ENCODE measurements at places on chromosomes 13 and 19.

DNA sequence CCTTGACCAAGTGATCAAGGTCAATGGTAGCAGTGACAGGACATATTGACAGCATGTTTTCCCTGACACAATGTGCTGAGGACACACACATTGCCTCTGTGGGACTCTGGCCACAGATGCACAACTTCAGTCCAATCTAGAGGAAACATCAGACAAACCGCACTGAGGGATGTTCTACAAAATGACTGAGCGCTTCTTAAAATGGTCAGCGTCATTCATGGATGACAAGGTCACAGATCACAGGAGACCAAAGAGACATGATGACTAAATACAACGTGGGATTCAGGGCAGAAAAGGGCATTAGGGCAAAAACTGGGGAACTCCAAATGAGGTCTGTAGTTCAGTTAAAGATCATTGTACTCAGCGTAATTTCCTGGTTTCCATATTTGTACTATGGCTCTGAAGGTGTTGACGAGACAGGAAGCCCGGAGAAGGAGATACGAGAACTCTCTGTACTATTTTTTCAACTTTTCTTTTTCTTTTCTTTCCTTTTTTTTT, 20.6 kb downstream of the PBX4 start:
- DNase-seq: peak; percentile 34

- no peak for DNase-seq
Measured at GRCh38 chr13:51739027-51739764, 64.8 kb downstream of the DHRS12 start.

- DNase-seq: no peak
Measured at GRCh38 chr19:4361152-4362046, 18.0 kb downstream of the MPND start.

- DNase-seq: no peak
Measured at GRCh38 chr13:26699197-26699490, 61.4 kb downstream of the GPR12 start.

- DNase-seq: no peak
Measured at GRCh38 chr13:28485551-28485950, 9.4 kb downstream of the FLT1 start.

DNA sequence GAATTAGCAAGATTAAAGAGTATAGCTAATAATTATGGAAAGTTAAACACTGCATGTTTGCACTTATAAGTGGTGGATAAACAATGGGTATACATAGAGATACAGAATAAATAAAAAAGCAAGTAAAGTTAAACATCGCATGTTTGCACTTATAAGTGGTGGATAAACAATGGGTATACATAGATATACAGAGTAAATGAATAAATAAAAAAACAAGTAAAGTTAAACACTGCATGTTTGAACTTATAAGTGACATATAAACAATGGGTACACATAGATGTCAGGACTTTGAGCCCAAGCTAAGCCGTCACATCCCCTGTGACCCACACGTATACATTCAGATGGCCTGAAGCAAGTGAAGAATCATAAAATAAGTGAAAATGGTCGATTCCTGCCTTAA, 1533.3 kb upstream of the SPRY2 start:
- no peak for DNase-seq

DNA sequence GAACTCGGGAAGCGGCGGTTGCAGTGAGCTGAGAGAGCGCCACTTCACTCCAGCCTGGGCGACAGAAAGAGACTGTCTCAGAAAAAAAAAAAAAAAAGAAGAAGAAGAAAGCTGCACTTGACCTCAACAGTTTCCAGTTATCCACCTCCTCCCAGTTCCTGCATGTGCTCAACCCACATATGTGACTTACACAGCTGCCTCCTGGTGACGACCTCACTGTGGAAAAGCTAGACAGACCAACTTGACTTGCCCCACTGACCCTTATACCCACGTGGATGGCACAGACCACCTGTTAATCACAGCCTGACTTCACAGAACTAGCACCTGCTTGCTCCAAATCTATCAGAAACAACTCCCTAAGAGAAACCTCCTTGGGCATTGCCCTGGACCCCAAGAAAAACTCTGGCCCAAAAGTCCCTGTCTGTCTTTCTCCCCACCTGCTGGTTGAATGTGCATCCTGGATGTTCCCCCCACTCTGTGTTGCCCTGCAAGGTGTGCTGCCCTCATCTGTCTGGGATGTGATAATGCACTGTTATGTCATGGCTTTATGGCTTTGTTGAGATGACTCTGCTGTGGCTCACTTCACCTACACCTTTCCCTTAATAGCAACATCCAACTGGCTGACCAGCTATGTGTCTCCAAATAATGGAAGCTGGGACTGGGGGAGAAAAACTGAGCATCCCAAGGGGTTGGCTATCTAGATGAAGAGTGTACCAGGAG, 2.8 kb downstream of the ZNF20 start:
- DNase-seq: peak; percentile 20

- DNase-seq: peak; percentile 86
Measured at GRCh38 chr19:12801466-12802266, at the start of the genes PRDX2 and THSD8. Gene PRDX2 (minus strand): TSS chr19:12801800. CDS start chr19:12801261, 539 bp downstream. Gene THSD8 (plus strand): TSS chr19:12802069. CDS start chr19:12802072, 3 bp downstream.

- DNase-seq: no peak
Measured at GRCh38 chr13:114161644-114162532, 17.2 kb upstream of the CFAP97D2 start.

DNA sequence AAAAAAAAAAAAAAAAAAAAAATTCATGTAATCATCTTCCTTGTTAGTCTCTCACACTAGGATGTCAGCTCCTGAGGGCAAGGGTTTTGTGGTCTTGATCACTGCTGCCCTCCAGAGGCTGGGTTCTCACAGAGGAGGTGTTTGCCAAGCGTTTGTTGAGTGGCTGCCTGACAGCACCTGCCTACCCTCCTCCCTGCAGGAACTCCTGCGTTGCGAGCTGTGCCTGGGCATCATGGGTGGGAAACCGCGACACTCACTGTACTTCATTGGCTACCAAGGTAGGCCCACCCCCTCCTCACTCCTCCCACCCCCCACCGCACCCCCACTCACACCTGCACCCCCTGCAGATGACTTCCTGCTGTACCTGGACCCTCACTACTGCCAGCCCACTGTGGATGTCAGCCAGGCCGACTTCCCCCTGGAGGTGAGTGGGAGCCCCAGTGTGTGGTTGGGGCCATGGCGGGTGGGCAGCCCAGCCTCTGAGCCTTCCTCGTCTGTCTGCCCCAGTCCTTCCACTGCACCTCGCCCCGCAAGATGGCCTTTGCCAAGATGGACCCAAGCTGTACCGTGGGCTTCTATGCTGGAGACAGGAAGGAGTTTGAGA, 8.1 kb downstream of the ATG4D start:
- peak; percentile 52 for DNase-seq

- no peak for DNase-seq
Measured at GRCh38 chr19:37954421-37954874, 47.4 kb downstream of the SIPA1L3 start.

- DNase-seq: peak; percentile 74
Measured at GRCh38 chr19:3176715-3177501, 1.7 kb upstream of the S1PR4 start.

DNA sequence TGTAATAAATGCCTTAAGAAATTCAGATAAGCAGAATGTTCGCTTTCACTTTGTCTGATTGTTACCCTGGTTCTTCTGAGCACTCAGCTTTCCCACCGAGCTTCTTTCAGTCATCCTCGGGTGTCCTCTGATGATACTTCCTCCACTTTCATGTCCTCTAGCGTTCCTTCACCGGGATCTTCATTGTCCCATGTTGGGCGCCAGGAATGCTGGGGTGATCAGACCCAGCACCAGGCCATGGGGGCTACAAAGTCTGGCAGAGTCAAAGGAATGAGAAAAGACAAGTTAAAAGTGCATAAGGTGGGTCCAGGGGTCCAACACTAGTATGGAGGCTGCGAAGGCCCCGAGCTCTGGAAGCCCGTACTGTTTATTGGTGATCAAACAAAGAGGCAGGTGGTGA, 11.7 kb upstream of the C19orf84 start:
- DNase-seq: no peak

GRCh38 chr19:1955171-1956121, 14.5 kb downstream of the CSNK1G2 start:
- no peak for DNase-seq

GRCh38 chr19:41621654-41622053, 5.2 kb downstream of the CEACAM4 start:
- no peak for DNase-seq

DNA sequence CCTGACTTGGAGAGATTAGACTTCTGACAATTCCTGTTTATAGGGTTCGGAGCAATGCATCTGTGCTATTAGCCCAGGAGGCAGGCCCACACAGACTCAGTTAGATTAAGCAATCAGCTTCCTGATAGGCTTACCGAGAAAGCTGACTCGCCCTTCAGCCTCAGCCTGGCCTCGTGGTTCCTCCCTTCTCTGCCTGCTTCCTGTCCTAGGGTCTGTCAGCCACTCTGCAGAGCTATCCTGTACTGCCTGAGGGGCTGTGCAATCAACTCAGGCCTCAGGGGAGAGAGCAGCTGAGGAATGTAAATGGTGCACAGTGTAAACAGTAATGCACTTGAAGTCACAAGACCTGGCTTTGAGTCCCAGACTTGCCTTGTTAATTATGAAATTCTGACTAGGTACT, 30.7 kb downstream of the HTR2A start:
- no peak for DNase-seq

DNA sequence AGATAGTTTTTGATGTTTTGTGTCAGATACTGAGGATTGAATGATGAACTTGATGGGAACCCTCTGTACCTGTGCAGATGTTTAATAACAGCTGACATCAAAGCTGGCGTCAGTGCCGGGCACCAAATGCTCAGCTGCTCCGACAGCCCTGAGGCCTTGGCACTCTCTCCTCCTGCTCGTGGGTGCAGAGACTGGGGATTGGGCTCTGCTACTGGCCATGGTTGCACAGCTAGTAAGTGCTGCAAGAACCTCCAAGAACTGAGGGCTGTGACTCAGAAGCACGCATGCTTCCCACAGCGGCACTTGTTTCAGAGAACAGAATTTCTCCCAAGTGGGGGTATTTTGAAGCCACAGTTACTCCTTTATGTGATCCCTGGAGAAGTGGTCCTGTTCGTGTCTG, 5.9 kb downstream of the LAMP1 start:
- DNase-seq: no peak

DNA sequence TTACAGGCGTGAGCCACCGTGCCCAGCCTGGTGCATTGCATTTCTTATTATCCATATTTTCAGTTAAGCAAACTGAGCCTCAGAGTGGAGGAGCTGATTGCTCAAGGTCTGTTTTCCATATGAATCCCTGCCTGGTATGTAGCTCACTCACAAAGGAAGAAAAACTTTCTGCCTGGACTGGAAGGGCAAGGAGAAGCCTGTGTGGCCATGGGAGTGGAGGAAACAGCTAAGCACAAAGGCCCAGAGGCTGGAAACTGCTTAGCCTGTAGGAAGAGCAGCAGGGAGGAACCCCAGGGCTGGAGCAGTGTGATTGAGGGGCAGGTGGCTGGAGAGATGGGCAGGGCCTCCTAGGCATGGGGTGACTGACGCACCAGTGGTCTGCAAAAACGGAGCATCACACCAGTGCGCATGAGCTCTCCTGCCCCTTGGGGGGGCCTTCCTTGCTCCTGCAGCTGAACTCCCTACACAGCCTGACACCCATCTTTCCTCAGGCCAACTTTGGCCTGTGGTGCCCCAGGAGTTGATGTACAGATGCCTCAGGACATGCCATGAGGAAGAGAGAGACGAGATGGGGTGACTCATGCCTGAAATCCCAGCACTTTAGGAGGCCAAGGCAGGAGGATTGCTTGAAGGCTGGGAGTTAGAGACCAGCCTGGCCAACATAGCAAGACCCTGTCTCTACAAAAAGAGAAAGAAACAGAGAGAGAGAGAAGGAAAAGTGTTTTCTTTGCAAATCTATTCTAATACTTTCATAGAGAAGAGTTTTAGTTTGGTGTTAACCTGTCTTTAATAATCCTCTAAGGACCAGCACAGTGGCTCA, 2.8 kb upstream of the HNRNPM start:
- DNase-seq: no peak

- no peak for DNase-seq
Measured at GRCh38 chr13:78777396-78777795, 118.4 kb upstream of the OBI1 start.

DNA sequence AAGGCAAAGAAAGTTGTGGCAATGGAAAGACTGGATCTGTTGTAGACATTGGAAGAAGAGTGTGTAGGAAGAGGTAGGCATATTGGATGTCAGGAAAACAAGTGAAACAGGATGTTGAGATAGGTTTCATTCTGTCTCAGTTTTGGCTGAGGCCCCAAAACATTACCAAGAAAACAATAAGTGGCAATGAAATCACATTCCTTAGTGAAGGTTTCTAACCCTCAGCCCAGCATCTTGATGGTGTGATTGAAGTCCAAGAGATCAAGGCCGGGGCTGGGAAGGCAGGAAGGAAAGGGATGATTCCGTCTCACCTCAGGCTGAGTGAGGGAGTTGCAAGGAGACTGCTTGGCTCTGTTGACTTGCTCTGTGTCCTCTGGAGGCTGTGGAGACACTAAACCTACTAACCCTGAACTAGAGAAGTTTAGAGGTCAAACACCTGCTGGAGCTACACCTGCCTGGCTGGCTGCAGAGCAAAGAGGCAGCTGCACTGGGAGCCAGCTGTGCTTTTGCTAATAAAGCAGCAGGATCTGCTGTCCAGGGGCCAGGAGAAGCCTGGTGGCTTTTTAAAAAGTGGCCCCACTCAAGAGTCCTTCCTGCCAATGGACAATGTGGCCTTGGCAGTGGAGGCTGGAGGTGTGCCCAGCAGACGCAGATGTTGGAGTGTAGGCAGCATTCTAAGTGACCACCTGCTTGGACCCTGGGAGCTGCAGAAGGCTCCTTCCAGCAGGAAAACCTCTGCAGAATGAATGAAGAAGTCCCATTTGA, 53.6 kb downstream of the DGKH start:
- DNase-seq: no peak

DNA sequence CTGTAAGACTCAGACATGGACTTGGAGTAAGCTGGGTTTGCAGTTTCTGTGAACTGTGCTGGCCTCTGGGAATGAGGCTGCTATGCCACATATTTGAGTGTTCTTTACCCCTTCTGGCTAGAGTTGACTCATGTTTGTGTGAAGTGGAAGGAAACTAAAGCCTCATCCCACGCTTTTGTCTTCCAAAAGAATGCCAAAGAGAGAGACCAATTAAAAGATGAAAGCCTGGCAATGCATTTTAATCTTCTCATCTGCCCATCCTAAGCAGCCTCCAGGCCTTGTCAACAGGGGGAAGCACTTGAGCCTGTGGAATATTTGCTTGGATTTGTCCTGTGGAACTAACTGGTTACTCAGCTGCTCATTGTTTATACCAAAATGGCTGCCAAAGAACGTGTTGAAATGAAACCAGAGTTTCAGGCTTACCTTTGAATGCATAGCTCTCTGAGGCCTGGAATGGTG, 49.1 kb downstream of the LMO7 start:
- no peak for DNase-seq

GRCh38 chr13:30776661-30777060, 41.3 kb downstream of the ALOX5AP start:
- no peak for DNase-seq

GRCh38 chr19:29918891-29919290, 23.1 kb upstream of the URI1 start:
- no peak for DNase-seq

DNA sequence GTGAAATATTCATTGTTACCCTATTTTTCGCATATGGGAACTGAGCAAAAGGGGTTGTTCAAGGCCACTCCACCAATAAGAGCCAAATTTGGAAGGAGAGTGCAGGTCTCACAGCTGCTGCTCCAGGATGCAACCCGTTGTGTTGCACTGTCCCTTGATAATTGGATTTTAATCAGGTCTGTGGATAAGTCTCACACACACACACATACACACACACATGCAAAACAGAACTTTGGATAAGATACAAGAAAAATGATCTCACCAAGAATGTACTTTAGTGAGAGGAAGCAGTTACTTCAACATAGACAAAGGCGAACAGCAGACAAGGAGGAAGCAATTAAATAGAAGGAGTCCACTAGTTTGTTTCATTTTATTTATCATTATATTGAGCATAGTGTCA, 127.3 kb upstream of the EDNRB start:
- DNase-seq: no peak
